ENCODE measurements at places on chromosomes 2 and 18. TPM values are rescaled to one million over a fixed set of nuclear protein-coding genes. Genes with fewer than 3 reads are reported as not detected.

The RUFY4 gene
- 0.35 TPM for total RNA-seq

DNA sequence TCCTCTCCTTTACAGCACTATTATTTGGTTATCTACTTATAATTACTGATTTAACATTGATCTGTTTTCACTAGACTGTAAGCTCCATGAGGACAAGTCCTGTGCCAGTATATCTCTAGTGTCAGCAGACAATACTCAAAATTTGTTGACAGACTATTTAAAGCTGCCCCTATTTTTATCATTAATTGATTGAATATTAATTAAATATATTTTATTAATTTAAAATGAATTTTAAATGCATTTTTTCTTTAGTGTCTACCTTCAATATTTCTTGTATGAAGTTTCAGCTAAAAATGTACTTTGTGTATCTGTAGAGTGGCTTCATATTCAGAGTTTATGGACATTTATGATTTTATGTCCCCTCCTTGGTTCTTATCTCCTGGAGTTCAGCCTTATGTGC lies 26.4 kb upstream of the FHOD3 start:
- H3K4me1 ChIP-seq = no peaks in the 10 kb centered on the region
- H3K36me3 ChIP-seq = no peaks in the 10 kb centered on the region
- no peaks in the 10 kb centered on the region for H3K27me3 ChIP-seq
- H3K4me3 ChIP-seq = no peak overlapping the region
- no peak overlapping the region for H3K27ac ChIP-seq
- DNase-seq = no peak

- H3K4me3 ChIP-seq = no peak overlapping the region
- no peaks in the 10 kb centered on the region for H3K36me3 ChIP-seq
- H3K4me1 ChIP-seq = peaks cover 10% of the 10 kb centered on the region
- peaks cover 100% of the 10 kb centered on the region for H3K27me3 ChIP-seq
Measured at GRCh38 chr2:72914206-72914559, 3.1 kb upstream of the EMX1 start.

GRCh38 chr18:26548415-26549262 lies at the start of gene KCTD1:
Gene KCTD1, minus strand, starts transcription at chr18:26548553. Its CDS starts 17 bp downstream, at chr18:26548536.
- peaks cover 82% of the 10 kb centered on the region for H3K27me3 ChIP-seq
- H3K4me3 ChIP-seq = peak within 1 kb of the TSS; percentile 82
- peaks cover 9% of the 10 kb centered on the region for H3K4me1 ChIP-seq
- peak; percentile 96 for DNase-seq
- H3K27ac ChIP-seq = no peak within 1 kb of the TSS
- no peaks in the 10 kb centered on the region for H3K36me3 ChIP-seq

GRCh38 chr2:15731213-15731888 lies 139.7 kb downstream of the DDX1 start:
- DNase-seq = no peak
- no peak overlapping the region for H3K4me3 ChIP-seq
- H3K27me3 ChIP-seq = peaks cover 64% of the 10 kb centered on the region
- H3K36me3 ChIP-seq = no peaks in the 10 kb centered on the region
- no peak overlapping the region for H3K27ac ChIP-seq

DNA sequence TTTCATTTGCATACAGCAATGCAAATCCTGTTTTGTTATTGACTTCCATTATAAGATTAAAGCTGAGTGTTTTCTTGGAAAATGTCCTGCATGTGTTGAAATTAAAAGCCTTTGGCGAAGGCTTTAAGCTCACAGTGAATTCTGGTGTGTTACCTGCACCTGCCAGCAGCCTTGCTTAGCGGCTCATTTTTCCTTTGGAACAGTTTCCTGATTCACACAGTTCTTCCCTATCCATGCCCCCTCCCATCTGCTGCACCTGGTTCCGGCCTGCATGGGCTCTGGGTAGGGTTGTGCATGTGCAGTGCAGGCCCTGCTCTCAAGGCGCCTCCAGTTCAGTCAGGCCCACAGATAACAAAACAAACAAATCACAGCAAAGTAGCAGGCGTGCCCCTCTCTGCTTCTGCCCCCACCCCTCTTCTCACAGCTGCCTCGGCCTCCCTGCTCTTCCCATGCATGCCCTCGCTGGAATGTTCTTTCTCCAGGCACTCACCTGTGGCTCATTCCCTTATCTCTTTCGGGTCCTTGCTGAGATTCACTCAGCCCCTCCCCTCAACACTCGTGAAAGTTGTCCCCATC lies 15.8 kb downstream of the MTCL1 start:
- no peaks in the 10 kb centered on the region for H3K27me3 ChIP-seq
- no peak overlapping the region for H3K27ac ChIP-seq
- H3K4me1 ChIP-seq = peaks cover 3% of the 10 kb centered on the region
- H3K4me3 ChIP-seq = no peak overlapping the region
- DNase-seq = no peak

The MC4R gene
- not detected for total RNA-seq

DNA sequence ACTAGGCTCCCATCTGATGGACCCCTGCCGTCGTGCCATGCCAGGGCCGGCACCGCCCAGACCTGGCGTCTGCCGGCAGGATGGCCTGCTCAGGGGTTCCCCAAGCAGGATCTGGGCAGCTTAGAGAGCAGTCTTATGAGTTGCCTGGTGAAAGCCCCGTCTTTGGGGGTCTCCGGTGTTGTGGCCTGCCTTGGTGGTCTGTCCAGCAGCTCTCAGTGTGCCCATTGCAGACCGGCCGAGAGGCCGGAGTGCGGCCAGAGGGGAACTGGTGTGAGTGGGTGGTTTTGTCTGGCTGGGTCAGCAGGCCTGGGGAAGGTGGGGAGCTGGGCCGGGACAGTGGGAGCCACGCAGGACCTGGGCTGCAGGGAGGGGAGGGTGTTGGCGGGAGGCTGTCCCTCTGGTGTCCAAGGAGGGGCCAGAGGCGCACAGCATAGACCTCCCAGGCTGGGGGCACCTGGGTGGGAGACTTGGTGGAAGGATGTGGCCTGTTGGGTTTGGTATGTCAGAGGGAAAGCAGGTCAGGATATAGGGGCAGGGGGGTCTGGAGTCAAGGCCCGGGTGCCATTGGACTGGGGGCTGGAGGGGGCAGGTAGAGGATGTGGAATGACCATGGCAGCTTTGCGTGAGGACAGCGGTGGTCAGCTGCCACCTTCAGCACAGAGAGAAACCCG lies 16.5 kb downstream of the GPC1 start:
- no peak overlapping the region for H3K27ac ChIP-seq
- H3K4me1 ChIP-seq = peaks cover 3% of the 10 kb centered on the region
- H3K27me3 ChIP-seq = peaks cover 15% of the 10 kb centered on the region
- no peak for DNase-seq
- H3K36me3 ChIP-seq = no peaks in the 10 kb centered on the region
- peak overlapping the region; percentile 72 for H3K4me3 ChIP-seq

- no peak overlapping the region for H3K27ac ChIP-seq
- no peak overlapping the region for H3K4me3 ChIP-seq
- H3K27me3 ChIP-seq = no peaks in the 10 kb centered on the region
- H3K4me1 ChIP-seq = no peaks in the 10 kb centered on the region
- DNase-seq = no peak
Measured at GRCh38 chr18:61991836-61992235, 99.0 kb upstream of the RNF152 start.

Measured in endodermal cell (in vitro differentiated cells).